Fibroblast of skin of back (primary cell): ENCODE measurements at places on chromosomes 11 and 22.

GRCh38 chr22:22936915-22937656 lies 49.5 kb downstream of the IGLL5 start:
- DNase-seq, result no peak

DNA sequence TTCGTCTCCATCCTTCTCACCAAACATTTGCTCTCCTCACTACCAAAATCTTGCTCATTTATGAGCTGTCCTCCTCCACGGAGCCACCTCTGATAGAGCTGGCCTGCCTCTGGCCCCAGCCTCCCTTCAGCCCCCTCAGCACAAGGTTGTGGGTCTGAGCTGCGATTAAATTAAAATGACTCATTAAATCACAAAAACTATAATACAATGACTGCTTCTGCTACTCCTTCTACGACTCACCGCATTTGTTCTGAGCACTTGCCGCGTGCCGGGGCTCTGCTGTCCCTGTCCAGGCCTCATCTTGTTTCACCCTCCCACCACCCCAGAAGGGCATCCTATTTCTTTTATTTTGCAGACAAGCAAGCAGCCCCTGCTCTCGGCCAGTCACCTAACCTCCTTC lies 49.2 kb upstream of the TIMP3 start:
- DNase-seq, result peak; percentile 41

- DNase-seq, result no peak
Measured at GRCh38 chr11:610146-610801, 5.5 kb downstream of the IRF7 start.

- DNase-seq, result no peak
Measured at GRCh38 chr22:39181356-39181755, 28.9 kb upstream of the CBX7 start.

GRCh38 chr11:39236916-39237315 lies 2222.5 kb downstream of the LRRC4C start:
- peak; percentile 2 for DNase-seq

- no peak for DNase-seq
Measured at GRCh38 chr11:76424891-76425290, 19.9 kb upstream of the EMSY start.

DNA sequence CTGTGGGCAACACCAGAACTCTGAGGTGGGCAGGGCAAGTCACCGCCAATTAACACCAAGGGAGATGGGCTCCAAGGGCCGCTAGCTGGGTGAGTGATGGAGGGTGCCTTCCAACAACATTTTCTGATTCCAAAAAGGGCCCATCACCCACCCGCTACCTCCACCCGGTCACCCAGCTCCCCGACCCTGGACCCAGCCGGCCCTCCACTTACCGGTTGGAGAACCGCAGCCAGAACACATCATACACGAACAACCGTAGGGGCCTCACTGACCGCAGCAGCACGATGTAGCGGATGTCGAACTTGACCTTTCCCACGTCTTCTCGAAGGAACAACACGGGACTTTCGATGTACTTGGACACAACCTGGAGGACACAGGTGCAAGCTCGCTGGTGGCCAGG lies 14.7 kb downstream of the TTLL12 start:
- no peak for DNase-seq

- DNase-seq, result no peak
Measured at GRCh38 chr11:44380009-44380313, 70.0 kb upstream of the ALX4 start.

GRCh38 chr11:5524756-5525155 lies 8.3 kb upstream of the UBQLNL start:
- DNase-seq, result no peak

DNA sequence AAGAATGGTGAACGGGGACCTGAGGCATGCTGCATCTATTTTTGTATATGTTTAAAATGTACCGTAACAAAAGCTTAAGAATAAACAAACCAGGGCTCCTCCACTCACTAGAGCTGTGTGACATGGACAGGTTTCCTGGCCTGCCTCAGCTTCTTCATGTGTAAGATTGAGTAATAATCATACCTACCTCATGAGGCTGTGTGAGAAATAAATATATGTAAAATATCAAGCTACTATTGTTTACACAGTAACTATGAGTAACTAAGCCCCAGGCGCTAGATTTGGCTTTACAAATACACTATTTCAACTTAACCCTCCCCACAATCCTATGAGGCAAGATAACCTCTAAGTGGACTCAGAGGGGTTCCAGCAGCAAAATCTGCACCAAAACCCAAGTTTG lies 66.4 kb downstream of the SMCO4 start:
- DNase-seq, result peak; percentile 25

GRCh38 chr11:3104051-3104714 lies 47.0 kb upstream of the CARS1 start:
- DNase-seq, result no peak

GRCh38 chr22:33083212-33083611 lies 25.0 kb upstream of the SYN3 start:
- no peak for DNase-seq

DNA sequence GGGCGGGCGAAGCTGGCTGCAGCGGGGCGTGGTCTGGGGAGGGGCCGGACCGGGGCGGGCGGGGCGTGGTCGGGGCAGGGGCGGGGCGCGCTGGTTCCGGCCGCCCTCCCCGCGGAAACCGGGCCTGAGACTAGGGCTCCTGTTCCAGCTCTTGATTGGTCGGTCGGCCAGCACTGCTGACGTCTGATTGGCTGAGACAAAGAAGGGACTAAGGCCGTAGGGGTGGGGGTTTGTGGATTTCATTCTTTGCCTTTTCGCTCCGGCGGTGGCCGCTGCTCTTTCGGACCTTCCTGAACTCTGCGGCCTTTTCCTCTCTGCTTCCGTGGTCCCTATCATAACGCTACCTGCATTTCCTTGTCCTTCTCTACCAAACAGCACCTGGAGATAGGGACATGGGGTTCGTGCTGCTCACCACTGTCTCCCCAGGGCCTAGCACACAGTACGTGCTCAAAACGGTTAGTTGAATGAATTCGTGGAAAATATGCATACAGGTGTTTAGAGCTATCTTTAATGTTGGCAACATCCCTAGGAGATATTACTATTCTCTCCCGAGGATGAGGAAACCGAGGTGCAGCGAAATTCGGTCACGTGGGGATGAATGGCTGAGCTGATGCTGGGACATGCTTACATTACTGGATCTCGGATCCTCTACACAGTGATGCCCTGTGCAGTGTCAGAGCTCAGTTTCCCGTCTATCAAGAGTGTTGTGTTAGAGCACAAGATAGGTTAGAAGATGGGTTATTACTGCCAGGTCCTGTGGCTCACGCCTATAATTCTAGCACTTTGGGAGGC lies 62.8 kb downstream of the NFAM1 start:
- DNase-seq, result peak; percentile 95

DNA sequence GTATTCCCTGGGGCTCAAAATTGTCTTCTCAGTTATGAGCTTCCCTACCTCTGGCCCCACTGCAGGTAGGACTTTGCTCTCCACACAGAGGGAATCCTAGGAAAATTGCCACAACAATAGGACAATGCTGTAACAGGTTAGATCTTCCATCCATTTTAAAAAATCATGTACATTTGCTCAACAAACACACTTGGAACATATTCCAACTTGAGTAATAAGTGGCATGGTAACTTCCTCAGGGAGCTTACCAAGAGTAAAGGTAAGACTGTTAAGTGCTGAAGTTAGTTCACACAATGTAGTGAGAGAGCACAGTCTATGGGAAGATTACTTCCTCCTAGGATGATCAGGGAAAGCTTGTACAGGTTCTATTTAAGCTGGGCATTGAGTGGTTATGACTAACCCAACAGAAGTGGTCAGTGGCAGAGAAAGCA lies 78.9 kb upstream of the BIRC3 start:
- no peak for DNase-seq

- DNase-seq, result no peak
Measured at GRCh38 chr22:41567512-41567768, 6.6 kb downstream of the CSDC2 start.

GRCh38 chr11:19419021-19419750 lies 178.4 kb upstream of the E2F8 start:
- DNase-seq, result peak; percentile 52

GRCh38 chr22:36546932-36547331 lies 18.0 kb upstream of the EIF3D start:
- DNase-seq, result peak; percentile 81

DNA sequence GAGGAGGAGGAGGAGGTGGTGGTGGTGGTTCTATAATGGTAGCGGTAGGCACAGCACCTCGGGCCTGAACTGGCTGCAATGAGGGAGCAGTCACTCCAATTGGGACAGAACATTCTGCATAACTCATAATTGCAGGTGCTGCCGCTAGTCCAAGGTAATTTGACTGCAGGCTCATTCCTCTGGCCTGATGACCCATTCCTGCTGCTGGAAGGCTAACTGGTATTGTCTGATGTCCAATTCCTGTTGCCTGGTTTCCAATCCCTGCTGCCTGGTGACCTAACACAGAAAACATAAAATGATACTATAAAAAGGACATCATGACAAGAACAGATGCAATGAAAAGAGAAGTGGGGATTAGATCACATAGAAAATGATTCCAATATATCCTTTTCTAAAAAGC lies 7.9 kb upstream of the AGBL2 start:
- DNase-seq, result no peak
